Transverse colon (tissue), 4 donors: ENCODE measurements at places on chromosomes 16 and 17.

GRCh38 chr16:67770346-67770991 lies 35.9 kb downstream of the RANBP10 start:
- DNase-seq = no peak

GRCh38 chr16:12570046-12570618 lies 233.6 kb downstream of the CPPED1 start:
- DNase-seq = no peak

- no peak for DNase-seq
Observed at GRCh38 chr17:41536741-41537613, 8.9 kb upstream of the KRT19 start.

DNA sequence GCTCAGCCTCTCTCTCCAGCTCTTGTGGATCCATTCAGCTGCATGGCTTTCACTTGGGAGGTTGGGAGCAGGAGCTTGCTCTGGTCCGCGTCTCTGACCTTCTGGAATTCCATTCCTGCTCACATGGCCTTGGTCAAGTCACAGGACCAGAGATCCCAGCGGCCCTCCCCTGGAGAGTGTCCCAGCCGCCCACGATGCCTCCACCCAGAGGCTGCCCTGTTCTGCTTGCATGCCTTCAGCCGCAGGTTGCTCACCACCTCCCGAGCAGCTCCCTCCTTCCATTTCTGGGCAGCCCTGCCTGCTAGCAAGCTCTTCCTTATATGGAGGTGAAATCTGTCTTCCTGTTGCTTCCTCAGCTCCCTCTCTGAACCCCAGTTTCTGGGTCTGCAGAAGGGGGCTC lies 32.6 kb downstream of the RAI1 start:
- no peak for DNase-seq

DNA sequence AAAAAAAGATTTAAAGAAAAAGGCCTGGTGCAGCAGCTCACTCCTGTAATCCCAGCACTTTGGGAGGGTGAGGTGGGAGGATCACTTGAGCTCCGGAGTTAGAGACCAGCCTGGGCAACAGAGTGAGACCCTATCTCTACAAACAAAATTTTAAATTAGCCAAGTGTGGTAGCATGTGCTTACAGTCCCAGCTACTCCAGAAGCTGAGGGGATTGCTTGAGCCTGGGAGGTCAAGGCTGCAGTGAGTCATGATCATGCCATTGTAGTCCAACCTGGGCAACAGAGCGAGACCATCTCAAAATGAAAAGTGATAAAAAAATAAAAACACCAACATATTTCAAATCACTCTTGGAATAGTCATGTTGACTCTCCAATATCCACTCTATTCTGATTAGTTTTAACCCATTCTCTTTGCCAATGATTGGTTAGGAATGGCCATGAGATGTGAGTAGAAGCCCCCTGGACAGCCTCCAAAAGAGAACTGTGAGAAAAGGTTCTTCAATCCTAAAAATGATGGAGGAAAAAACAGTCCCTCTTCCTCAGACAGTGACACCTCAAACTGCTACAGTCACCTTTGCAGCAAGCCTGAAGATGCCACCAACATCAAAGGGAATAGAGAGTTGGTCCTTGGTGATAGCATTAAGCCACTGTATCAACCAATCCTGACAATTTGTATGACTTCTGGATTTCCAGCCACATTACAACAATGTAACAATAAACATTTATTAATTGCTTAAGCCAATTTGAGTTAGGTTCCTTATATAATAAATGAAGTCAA lies 2.9 kb upstream of the KANSL1 start:
- no peak for DNase-seq

DNA sequence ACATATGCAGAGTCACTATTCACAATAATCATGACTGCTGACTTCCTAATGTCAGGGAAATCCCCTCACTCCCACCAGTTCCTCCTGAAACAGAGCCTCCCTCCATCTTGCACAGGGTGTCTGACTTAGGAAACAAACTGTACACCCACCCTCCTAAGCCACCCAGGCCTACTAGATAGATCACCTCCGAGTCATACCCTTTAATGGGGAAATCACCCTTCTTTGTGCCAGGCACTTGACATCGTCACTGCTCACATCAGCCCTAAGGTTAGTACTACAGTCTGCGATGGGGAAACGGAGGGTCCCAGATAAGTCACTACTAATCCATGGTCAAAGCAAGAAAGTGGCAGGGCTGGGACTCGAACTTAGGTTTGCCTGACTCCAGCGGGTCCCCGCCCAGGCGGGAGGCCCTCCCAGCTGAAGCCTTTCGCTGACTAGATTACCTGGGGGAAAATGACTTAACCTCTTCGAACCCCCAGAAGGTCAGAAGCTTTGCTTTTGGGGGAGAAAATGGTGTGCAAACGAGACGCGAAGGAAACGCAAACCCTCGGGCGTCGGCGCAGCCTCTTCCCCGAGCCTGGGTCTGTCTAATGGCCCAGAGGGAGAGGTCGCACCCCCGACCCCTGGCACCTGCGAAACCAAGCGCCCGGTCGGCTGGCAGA lies 3.4 kb upstream of the MLLT6 start:
- DNase-seq = peak; percentile 59

DNA sequence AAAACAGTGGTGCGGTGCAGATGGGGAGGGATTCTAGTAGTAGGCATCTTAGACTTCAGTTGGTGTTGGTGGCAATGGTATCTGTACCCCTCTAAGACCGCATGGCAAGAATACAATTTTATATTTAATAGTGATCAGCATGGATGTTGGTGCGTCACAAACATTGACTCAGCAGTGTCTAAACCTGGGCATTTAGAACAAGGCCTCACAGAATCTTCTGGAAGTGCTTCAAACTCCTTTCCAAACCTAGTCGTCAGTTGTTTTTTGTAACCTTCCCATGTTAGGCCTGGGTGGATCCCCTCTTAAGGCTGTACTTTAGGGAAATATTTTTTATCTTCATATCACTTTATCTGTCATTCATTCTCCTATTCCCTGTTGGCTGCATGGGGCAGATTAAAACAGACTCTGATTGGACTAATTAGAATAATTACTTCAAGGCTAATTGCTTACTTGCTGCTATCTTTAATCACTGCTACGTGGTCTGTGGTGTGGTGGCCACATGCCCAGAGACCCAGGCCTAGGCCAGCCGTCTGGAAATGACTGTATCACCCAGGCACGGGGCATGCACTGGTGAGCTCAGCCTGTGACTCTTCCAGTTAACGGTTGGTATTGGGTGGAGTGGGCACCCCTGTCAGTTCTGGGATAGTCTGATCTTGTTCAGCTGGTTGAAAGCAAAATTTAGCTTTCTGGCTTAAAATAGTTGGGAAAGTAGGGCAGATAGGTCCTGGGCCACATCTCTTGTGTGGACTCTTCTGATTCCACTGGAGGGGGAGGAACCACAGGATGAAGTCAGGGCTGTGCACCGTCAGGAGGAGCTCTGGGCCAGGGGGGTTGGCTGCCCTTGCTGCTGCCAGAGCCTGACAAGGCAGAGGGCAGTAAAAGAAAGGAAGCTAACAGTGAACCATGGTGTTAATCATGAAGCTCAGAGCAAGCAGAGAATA lies 4.5 kb downstream of the ALKBH5 start:
- DNase-seq = no peak

DNA sequence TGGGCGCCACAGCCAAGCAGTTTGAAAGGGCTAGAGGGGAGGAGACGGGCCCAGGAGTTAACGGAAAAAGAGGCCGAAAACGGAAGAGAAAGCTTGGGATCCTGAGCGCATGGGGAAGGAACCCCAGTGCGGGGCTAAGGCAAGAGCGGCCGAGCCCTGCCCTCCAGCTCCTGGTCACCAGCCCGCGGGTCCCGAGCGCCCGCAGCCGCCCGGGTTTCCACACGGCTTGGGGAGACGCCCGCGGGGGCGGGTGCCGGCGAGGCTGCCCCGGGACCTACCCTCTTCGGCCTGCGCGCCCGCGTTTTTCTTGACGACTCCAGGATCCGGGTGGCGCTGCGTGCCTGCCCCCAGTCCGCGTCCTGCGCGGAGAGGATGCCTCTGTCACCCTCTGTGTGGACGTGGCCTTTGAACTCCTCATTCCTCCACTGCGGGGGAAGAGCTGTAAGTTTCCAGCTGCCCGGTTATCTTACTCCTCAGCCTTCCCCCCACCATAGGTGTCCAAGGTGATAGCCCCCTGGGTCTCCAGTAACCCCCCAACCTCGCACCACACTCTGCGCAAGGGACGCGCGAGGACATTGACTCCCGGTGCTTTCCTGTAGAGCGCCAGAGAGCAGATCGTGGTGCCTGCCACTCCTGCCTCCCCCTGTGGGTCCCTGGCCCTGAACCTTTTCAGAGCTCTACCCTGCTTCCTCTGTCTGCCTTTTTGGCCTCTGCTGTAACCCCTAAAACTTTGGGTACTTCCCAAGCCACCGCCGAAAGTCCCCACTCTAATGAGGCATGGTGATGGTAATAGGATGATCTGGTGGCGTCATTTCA lies 1.7 kb upstream of the CDH11 start:
- peak; percentile 17 for DNase-seq

- peak; percentile 69 for DNase-seq
Observed at GRCh38 chr17:45144199-45145034, 3.9 kb upstream of the HEXIM1 start.

- DNase-seq = no peak
Observed at GRCh38 chr16:50275098-50275415, 8.7 kb downstream of the ADCY7 start.

- no peak for DNase-seq
Observed at GRCh38 chr16:73743665-73744496, 552.7 kb upstream of the PSMD7 start.

DNA sequence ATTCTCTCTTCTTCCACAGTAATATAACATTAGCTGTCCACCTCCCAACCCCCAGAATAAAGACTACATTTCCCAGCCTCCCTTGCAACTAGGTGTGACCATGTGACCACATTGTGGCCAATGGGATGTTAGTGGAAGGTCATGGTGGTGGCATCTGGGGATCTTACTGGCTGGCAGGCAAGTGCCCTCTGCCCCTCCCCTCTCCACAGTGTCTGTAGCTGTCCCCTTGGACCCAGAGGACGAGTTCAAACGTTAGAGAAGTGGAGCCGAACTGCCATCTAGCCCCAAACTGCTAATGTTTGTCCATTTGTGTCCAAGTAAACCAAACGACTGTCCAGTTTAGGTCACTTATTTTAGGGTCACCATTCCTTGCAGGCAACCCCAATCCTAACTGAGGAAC lies 26.6 kb upstream of the KCNG4 start:
- peak; percentile 20 for DNase-seq

- no peak for DNase-seq
Observed at GRCh38 chr17:57609125-57609877, 135.8 kb downstream of the CCDC182 start.

GRCh38 chr16:6281274-6281673 lies 1051.4 kb upstream of the RBFOX1 start:
- DNase-seq = no peak

DNA sequence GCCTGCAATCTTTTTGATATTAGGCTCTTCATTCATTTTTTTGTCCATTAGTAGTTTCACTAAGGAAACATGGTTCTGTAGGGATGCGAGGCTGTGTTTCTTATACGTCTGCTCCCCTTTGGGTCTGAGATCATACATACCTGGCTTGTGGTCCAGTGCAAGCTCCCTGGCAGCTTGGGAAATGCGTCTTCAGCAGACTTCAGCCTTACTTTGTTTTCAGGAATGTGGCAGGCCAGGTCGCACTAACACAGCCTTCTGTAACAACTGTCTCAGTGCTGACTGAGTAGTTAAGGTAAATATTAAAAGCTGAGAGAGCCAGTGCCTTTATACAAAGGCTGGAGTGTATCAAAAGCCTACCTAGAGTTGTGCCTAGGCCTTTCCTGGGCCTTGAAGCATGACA lies 970.5 kb upstream of the EEF2KMT start:
- DNase-seq = no peak

DNA sequence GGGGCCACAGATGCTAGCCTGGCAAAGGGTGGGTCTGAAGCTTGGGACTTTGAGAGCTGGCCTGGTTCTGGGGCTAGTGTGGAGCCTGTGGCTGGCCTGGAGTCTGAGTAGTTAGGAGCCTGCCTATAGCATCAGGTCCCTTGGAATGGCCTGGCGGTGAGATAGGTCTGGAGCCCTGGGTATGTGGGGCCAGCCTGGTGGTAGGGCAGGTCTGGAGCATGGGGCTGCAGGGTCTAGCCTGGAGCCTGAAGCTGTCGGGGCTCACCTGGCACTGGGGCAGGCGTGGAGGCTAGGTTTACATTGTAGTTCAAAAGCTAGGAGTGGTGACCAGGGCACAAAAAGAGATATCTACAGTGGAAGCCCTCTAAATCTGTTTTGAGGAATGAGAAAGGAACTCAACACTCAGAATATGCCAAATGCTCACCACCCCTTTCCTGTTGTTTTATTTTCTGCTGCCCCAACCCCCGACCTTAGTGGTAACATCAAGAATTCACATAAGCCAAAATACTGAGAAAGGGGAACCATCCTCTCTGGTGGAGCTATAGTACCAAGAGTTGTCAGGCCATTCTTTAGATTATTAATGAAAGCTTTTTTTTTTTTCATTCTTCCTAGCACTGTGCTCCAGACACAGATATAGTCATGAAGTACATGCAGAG lies 100.3 kb downstream of the TANC2 start:
- DNase-seq = no peak

DNA sequence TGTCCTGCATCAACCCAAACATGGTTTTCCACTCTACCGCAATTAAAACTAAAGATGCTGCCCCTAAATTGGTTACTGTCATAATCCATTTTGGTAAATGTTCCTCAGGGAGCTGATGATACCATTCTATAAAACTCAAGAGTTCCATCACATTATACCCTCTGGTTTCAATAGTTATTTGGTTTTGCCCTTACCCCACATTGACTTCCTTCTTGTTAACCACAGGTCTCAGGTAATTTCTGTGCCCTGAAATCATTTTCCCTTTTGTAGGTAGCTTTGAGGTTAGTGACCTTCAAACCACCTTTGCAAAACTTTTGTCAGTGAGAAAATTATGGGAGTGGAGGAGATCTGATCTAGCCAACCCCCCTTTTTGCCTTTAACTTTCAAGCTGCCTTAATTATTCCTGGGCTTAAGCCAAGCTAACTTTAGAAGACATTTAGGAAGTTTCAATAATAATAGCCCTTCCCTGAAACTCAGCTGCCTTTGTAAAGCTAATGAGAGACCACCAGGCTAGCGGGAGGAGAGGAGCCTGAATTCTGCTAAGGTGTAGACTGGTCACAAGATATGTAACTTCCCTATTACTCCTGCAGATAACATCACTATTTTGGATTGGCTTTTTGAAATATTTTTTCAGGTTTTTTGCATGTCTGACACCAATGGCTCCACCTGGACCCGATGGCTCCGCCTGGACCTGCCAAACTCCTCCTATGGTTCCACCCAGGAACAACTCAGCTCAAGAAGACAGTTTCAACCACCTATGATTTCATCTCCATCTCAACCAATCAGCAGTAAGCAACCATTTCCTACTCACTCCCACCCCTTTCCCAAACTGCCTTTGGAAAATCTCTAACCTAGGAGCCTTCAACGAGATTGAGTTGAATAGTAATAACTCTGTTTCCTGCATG lies 224.9 kb downstream of the HS3ST3B1 start:
- no peak for DNase-seq

DNA sequence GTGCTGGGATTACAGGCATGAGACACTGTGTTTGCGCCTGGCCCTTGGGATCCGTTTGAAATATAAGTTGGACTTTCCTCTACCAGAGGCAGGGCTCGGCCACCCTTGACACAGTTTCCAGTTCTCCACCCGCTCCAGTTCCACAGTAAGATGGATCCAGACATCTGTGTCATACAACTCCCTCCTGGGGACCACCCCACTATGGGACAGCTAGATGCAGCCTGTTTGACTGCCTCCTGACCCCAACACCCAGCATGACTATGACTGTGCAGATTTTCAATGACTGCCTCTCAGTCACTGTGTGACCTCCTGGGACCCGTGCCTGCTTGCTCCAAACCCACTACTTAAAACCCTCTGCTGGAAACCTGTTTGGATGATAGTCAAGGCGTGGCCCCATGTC lies 166.7 kb downstream of the IRF8 start:
- no peak for DNase-seq
